ENCODE measurements at places on chromosomes 12 and 14.

GRCh38 chr12:106019144-106019543 lies 119.6 kb downstream of the NUAK1 start:
- no peak for DNase-seq

GRCh38 chr14:71486279-71486678 lies 445.9 kb upstream of the RGS6 start:
- no peak for DNase-seq

DNA sequence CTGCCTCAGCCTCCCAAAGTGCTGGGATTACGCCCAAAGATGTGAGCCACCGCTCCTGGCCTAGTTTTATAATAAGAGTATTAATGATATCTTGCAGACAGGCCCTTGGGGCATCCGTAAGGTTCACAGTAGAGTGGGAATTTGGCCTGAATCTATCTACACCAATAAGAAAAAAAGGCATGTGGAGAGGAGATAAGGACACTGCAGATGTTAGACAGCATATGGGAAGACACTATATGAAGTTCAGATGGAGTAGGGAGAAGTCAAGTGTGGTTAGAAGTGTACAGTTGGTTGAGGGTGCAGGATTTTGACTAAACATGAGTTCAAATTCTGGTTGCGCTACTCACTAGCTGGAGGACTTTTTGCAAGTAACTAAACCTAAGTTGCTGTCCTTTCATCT lies 8.5 kb upstream of the TTC8 start:
- DNase-seq: no peak

DNA sequence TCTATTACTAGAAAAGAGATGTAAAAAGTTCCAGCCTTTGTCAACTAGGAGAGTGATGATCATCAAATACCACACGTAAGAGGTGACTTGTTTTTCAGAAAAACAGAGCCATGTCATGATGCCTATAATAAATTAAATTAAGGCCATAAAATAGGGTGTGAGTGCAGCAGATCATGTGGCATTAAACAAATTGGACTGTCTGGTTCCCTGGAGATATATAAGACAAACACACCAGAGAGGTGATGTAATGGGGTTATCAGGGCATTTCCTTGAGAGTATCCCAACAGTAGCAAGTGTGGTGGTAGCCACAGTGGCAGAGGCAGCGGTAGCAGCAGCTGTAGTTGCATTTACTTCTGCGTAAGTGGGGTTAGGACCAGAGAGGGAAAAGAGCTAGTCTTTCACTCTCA lies 14.6 kb upstream of the GALNT6 start:
- no peak for DNase-seq

Data from activated naive CD8-positive, alpha-beta T cell treated with anti-CD3 and anti-CD28 coated beads, Interleukin-2, amount 50 U/mL, for 24 hours (primary cell).